ENCODE measurements at places on chromosomes 6 and 20.

- no peak for DNase-seq
Measured at GRCh38 chr6:73348550-73349204, 5.4 kb downstream of the DPPA5 start.

- DNase-seq, result no peak
Measured at GRCh38 chr20:651713-652614, 1.0 kb downstream of the SRXN1 start.

DNA sequence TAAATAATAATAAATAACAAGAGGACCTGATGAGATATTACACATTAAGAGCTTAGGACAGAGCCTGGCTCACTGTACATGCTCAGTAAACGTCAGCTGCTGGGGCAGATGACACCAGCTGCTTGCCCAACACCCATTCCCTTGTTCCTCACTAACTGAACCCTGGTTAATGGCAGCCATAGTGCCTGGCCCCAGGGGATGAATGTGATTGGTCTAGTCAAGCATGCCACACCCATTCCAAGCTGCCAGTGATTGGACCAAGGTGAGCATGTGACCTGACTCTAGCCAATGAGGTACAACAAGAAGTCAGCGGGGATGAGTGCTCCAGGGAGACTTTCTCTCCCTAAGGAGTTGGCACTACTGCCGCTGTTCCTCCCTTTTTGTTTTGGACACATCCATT is 85.1 kb upstream of the PTPN1 start:
- peak; percentile 22 for DNase-seq

GRCh38 chr20:676315-676937 is 824 bp upstream of the SCRT2 start:
- no peak for DNase-seq

DNA sequence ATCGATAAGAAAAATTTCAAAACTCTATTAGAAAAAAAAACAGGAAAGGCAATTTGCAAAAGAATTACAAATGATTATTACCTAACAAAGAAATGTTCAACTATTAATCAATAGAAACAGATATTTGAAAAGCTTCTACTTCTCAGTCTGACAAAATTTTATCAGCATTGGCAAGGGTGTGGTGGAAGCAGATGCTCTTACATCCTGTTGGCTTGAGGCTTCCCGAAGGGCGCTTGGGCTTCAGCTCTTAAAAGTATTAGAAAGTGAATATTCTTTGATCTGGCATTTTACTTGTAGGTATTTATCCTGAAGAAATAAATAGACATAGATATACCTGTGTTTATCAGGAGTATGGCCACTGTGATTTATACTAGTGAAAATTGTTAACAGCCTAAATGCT is 38.7 kb downstream of the SLC35D3 start:
- no peak for DNase-seq

- peak; percentile 74 for DNase-seq
Measured at GRCh38 chr20:58436868-58437645, 48.0 kb downstream of the VAPB start.

DNA sequence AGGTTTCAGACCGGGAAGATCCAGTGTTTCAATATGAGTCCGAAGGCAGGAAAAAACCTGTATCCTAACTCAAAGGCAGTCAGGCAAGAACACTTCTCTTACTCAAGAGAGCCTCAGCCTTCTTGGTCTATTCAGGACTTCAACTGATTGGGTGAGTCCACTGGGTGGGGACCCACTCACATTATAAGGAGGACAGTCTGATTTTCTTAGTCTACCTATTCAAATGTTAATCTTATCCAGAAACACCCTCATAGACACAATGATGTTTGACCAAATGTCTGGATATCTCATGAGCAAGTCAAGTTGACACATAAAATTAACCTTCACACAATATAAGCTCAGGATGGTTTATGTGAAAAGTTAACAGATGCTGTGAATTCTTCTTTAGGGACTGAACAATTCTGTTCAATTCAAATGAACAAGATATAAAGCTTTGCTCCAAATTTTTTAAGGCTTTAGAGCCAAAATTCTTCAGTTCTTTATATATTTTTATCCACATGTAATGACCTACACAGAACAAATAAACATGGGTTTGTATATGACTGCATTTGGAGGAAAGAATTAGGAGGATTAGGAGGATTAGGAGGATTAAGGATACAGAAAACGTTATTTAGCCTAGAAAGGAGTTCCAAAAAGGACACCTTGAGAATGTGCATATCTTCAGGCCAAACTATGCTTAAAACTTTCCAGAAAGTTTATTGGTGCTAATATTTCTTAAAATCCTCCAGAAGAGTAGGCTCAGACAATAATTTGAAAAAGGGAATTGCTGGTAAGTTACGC is 35.3 kb upstream of the LAMA2 start:
- DNase-seq, result no peak

- DNase-seq, result no peak
Measured at GRCh38 chr6:128032042-128032441, 131.2 kb upstream of the THEMIS start.

DNA sequence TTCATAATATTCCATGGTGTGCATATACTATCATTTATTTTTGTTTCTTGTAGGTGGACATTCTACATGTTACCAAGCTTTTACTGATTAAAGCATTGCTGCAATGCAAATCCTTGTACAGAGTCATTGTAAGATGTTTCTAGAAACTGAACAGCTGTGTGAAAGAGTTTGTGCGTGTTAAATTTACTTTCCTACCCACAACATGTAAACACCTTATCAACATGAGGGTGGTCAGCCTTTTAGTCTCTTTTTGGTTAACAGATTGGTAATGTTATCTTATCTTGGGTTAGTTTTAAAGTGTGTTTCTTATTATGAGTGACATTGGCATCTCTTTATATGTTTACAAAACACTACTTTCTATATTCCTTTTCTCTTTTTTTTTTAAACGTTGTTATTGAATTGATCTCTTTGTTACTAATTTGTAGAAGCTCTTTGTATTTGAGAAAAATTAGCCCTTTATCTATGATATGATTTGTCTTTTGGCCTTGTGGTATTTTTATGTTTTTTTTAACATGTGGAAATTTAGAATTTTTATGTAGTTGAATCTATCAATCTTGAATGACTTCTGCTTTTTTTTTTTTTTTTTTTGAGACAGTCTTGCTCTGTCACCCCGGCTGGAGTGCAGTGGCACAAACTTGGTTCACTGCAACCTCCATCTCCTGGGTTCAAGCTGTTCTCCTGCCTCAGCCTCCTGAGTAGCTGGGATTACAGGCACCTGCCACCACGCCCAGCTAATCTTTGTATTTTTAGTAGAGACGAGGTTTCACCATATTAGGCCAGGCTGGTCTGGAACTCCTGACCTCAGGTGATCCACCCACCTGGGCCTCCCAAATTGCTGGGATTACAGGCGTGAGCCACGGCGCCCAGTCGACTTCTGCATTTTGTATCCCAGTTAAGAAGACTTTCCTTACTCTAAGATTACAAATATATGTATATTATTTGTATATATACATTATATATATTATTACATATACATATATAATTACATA is 112.1 kb downstream of the TCP11 start:
- DNase-seq, result no peak

GRCh38 chr6:157731221-157731620 is 91.8 kb upstream of the SNX9 start:
- DNase-seq, result no peak

Data from ACHN (cell line).